ENCODE measurements at places on chromosomes 1 and 21.

GRCh38 chr1:37274938-37275631 lies 199.3 kb upstream of the ZC3H12A start:
- DNase-seq: no peak

- no peak for DNase-seq
Observed at GRCh38 chr1:214282630-214283242, 1.8 kb downstream of the SMYD2 start.

GRCh38 chr1:173355281-173356031 lies 121.7 kb upstream of the PRDX6 start:
- no peak for DNase-seq

GRCh38 chr1:47575855-47576757 lies 138.3 kb downstream of the FOXD2 start:
- DNase-seq: no peak

- no peak for DNase-seq
Observed at GRCh38 chr1:39164256-39164655, 40.2 kb upstream of the MACF1 start.

DNA sequence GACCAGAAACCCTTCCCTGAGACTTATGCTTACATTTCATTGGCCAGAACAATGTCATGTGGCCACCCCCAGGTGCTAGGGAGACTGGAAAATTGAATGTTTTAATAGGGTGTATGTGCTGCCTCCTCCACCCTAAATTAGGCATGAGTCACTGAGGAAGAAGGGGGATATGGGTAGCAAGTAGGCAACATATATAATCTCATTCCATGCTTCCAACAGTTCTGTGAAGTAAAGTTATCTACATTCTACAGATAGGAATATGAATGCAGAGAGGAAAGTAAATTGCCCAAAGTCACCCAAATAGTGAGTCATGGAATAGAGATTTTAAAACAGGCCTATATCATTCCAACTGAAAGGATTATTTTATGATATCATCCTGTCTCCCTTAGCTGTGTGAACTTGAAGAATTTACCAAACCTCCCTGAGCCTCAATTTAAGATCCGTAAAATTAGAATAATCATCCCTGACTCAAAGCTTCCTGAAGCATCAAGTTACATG lies 168.6 kb upstream of the FGGY start:
- no peak for DNase-seq

DNA sequence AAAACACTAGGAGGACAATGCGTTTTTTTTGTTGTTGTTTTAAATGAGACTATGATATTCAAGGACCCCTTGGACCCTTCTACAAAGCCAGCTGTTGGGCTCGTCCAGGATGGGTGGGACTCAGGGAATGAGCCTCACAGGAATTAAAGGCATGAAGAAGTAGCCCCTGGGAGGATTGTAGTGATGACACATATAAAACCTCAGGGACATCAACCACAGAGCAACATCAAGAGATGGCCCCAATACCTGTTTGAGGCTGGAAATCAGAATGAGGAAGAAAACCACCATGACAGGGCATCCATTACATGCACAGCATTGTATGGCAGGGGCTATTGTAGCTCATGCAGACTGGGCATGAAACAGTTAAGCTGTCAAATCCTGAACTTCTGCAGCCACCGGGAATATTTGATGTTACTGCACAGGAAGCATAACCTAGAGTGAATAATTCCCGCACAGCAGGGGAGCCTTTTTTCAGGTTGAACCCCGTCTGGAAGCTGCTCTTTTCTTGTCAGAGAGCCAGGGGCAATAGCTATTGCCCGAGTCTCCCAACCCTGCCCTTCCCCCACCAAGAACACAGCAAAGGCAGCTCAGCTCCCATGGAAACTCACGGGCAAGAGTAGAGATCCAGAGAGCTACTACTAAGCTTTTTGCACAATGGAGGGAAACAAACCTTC lies 140.2 kb upstream of the FGGY start:
- DNase-seq: no peak

DNA sequence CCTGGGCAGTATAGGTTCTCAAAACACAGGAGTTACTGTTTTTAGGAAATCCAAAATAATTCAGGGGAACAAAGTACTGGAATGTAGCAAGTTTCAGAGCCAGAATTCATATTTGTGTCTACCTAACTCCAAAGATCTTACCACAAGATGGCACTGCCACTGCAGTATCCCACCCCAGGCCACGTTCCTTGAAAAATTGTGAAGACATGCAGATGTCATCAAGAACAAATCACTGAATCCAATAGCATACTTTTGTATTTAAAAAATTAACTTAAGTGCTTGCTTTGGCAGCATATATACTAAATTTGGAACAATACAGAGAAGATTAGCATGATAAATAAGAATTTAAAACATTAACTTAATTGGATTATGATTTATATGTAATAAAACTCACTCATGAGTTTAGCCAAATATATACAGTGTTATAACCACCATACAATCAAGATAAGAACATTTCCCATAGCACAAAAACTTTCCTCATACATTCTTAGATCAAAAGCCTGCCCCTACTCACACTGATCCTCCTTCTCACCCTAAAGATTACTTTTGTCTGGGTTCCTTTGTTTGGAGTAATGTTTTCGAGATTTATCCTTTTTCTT lies 209.9 kb downstream of the FAF1 start:
- DNase-seq: no peak
